ENCODE measurements at places on chromosomes 4 and X. TPM values are rescaled to one million over a fixed set of nuclear protein-coding genes. Genes with fewer than 3 reads are reported as not detected.

Gene ARHGAP4
- 119 TPM for total RNA-seq

Gene FAM199X
- total RNA-seq = 16.0 TPM

DNA sequence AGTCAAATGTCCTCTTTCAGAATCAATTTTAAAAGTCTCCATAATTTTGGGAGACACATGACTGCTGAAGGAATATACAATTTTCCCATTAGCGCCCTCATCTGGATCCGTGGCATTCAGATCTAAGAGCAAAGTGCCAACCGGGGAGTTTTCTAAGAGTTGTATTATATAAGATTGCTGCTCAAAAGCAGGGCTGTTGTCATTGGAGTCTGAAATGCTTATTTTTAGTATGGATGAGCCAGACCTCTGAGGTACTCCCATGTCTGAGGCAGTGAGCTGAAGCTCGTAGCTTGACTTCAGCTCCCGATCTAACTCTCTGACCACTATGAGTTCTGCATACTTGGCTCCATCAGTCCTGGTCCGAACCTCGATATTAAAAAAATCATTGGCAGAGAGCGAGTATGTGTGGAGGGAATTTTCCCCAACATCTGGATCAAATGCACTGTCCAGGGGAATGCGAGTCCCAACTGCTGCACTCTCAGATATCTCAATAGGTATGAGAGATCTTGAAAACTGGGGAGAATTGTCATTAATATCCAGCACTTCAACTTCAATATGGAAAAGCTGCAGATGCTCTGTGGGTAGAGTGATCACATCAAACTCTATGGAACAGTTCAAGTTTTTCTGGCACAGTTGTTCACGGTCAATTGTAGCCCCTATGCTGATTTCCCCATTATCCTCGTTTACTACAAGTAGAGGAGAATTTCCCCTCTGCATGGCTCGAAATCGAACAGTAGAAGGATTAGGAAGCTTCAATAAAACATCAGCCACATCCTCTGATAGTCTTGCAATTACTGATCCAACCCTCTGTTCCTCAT lies 917 bp downstream of the PCDH18 start:
- DNase-seq = no peak

DNA sequence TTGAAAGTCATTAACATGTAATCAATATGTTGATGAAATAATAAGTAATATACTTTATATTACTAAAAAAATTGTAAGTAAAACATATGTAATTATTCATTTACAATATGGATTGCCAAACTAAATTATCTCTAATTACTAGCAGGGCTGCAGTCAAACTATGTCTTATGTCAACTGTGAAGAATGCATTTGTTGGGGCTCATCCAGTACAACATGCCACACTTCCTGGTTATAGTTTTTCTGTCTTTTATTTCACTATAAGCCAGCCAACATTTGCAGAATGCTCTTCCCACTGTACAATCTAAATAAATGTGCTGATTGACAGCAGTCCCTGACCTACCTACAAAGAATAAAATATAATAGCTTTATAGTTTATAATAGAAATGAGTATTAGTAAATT lies 975.4 kb upstream of the NDST4 start:
- no peak for DNase-seq

Gene RASL11B
- not detected for total RNA-seq

DNA sequence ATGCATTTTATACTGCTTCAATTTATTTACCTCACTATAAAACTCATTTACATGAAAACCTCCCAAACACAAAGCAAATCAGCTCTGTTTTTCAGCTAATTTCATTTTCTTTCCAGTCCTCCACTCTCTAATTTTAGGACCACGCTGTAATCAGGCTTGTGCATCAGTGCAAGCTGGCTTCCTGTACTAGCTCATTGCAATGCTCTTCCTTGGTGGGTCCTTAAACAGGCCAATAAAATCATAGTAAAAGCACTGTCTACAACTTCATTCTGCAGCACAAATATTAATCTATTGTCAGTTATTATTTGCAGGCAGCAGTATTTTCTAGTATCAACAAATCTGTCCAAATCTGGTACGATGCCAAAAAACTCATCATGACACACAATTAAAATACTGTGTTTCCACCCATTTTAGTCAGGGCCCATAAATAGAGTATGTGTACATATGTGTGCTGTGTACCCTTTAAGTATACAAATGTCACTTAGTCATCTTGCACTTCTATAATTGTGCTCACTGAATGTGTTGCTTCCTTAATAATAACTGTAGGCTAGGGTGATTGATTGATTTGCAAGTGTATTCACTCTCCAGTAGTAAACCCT lies 178.2 kb upstream of the HCCS start:
- no peak for DNase-seq

Gene VCX2
- total RNA-seq = not detected

GRCh38 chr4:24489870-24490269 lies 94.5 kb downstream of the DHX15 start:
- no peak for DNase-seq

GRCh38 chr4:5368426-5368825 lies 317.1 kb downstream of the STK32B start:
- DNase-seq = no peak

DNA sequence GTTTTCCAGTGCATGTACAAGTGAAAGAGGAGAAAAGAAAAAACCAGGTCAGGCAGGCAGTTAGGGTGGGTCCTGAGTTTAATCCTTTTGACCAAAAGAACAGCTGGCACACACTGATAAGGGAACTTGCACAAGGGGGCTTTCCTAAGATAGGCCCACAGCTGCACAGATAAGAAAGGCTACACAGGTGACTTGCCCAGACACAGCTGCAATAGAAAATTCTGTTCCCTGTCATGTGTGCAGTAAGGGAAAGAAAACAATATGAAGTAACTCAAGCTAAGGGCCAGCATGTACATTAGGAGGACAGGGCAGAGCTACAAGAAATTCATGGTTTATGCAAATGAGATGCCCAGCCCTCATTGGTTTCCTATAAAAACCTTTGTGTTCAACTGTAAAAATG lies 32.9 kb downstream of the LUZP4 start:
- DNase-seq = no peak

DNA sequence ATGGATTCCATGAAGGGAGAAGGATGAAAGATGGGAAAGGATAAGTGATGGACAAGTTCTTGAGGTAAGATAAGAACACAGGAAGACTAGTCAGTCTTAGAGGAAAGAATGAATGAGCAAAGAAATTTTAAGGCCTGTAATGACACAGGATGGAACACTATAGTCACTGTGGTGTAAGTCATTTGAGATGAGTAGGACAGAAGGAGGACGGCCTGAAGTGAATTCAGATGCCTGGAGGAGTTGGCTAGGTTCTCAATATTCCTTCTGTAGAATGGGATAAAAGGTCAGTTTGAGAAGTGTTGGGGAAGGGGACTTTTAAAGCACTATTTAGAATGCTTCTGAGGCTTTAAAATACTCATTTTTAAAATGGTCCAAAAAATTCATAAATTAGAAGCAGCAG lies 3.9 kb downstream of the MSMO1 start:
- peak; percentile 29 for DNase-seq

DNA sequence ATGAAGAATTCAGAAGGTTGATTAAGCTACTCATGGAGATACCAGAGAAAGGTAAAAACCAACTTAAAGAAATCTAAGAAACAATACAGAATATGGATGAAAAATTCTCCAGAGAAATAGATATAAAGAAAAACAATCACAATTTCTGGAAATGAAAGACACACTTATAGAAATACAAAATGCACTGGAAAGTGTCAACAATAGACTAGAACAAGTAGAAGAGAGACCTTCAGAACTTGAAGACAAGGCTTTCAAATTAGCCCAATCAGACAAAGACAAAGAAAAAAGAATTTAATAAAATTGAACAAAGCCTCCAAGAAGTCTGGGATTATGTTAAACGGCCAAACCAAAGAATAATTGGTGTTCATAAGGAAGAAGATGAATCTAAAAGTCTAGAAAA lies 9.6 kb downstream of the STBD1 start:
- no peak for DNase-seq

- no peak for DNase-seq
Observed at GRCh38 chrX:74422576-74423288, 1.4 kb downstream of the SLC16A2 start.

Gene SLC9A7
- total RNA-seq = 59.6 TPM

DNA sequence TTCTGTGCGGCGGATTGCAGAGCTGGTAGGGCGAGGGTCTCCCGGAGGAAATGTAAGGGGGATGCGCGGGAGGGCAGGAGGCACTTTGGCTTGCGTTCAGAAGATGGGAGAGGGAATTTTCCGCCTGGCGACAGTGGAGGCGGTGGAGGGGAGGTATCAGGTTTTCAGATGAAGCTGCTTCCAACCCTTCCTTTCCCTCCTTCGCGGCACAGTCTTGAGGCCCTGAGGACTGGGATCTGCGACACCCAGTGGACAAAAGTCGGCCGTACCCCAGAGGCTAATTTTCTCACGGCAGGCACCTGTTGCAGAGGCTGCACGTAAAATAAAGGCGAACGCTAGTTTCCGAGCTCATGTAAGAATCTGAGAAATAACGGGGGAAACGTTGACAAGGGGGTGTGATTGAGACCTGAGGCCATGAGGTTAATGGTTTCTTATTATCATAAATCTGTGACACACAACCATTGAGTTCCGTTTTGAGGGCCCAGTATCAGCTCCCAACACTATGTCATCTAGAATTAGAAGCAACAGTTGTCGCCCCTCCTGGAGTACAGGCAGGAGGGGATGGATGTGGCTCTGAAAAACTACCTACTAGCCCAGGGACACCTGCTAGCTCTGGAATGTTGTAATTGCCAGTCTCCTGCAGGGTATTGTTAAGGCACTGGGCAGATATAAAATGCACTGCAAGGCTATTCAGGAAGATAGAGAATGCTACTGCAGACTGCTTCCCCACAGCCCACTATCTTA lies 1.1 kb downstream of the ZCCHC18 start:
- peak; percentile 70 for DNase-seq

DNA sequence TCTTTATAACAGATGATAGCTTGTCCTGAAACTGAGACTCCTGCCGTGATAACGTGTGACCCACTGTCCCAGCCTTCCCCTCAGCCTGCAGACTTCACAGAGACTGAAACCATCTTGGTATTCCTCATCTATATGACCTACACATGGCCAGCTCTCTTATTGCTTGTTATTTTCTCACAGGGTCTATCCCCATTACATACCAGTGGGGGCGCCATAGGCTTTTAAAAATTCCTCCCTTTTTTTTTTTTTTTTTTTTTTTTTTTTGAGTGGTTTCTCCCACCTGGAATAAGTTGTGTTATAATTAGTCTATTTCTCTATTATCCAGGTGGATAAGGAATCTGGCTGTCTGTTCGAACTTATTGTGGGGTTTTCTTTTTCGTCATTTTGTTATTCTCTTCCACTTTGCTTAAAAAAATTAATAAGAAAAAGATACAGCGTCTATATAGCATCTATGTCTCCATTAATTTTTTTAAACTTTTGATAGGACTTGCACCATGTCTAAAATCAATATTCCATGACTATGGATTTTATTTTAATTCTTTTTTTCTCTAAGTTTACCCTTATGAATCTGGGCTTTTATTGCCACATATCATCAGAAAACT lies 47.2 kb downstream of the GYG2 start:
- DNase-seq = no peak

DNA sequence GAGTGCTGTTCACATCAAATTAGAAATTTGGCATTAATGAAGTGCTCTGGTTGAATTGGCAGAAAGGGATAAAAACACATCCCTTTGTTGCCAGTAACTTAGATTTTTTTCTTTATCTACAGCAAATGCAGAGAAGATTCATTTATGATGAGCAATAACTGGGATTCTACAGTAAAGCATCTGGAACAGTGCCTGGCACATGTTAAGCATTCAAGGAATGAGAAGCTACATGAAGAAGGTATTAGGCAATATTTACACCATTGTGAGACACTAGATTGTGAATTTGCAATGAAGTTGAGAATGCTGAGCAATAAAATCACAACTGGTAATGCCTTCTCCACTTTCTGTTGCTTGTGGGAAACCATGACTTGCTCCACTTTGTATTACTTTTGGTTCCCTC lies 33.5 kb downstream of the PCDH19 start:
- no peak for DNase-seq

DNA sequence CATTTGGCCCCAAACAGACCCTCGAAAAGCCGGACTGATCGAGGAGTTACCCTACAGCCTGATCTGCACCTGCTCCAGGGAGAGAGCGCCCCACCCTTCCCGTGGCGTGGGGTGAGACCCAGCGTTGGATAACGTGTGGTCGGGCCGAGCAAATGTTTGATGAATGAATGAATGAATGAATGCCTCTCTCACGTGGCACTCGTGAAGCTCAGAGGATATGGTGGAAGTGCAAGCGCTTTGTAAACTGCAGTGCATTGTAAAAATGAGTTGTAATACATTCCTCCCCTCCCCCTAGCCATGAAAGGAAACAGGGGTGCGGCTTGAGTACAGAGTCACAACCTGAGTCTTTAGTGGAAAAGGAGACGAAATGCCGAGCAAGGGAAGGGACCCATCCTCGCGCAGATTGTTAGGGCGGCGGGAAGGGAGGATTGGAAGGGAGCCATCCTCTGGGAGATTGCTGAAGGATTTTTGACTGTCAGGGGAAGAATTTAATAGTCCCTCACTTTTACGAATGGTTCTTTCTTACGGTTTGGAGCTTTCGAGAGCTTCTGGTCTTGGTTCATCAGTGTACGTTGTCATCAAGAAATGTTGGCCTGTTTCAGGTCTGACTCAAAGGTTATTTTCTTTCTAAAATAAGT lies 772 bp upstream of the FBXW7 start:
- peak; percentile 76 for DNase-seq
